ENCODE measurements at places on chromosomes 12 and 14.

- no peak for DNase-seq
Observed at GRCh38 chr12:38445040-38445439, 128.5 kb downstream of the ALG10B start.

- DNase-seq: no peak
Observed at GRCh38 chr12:25266497-25266896, 15.8 kb upstream of the KRAS start.

- DNase-seq: no peak
Observed at GRCh38 chr12:5060958-5061357, 17.3 kb downstream of the KCNA5 start.

- no peak for DNase-seq
Observed at GRCh38 chr14:105043641-105044040, 21.6 kb downstream of the GPR132 start.

- DNase-seq: no peak
Observed at GRCh38 chr12:65464930-65465329, 186.4 kb downstream of the MSRB3 start.

- DNase-seq: no peak
Observed at GRCh38 chr12:10234562-10234961, 21.9 kb downstream of the GABARAPL1 start.

DNA sequence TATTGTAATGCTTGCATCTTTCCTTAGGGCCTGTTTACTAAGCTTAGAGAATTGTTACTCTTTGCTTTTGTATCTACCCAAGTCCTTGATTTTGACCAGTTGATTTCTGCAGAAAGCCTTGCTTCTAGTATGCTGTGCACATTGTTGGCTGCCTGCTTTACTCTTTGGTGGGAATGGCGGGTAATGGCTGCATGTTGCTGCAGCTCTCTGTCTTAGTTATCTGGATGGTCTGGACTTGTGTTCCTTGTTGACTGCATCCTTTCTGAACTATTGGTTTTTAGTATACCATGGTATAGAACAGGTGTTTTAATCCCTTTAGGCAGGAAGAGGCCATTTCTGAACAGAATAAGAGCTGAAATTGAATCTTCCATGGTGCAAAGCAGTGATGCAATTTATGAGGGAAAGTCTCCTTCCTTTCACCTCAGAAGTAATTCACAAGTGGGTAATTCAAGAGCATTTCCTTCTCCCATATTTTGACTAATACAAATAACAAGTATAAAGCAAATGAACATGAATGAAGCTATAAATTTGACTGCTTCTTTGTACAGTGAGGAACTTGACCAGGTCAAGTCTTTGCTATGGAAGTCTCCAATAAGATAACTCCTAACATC is 466.4 kb downstream of the NPAS3 start:
- no peak for DNase-seq

- no peak for DNase-seq
Observed at GRCh38 chr12:18690653-18691052, 47.2 kb downstream of the PLCZ1 start.

- DNase-seq: peak; percentile 97
Observed at GRCh38 chr12:751999-752694, at the start of gene WNK1. Gene WNK1 (plus strand): TSS chr12:752579. CDS start chr12:753566, 987 bp downstream.

DNA sequence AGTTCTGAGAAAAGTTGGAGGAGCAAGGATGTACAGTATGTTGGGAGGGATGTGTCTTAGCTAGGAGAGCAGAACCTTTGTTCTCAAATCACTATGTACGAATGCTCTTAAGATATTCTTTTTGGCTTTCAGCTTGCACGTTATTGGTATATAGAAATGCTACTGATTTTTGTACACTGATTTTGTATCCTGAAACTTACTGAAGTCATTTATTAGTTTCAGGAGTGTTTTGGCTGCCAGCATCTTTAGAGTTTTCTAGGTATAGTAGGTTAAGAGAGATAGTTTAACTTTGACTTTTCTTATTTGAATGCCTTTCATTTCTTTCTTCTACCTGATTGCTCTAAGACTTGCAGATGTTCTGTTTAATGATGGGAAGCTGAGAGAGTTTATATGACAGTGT is 442.8 kb upstream of the FBXO33 start:
- DNase-seq: no peak

GRCh38 chr12:75366629-75367028 is 24.3 kb upstream of the GLIPR1L2 start:
- DNase-seq: no peak

DNA sequence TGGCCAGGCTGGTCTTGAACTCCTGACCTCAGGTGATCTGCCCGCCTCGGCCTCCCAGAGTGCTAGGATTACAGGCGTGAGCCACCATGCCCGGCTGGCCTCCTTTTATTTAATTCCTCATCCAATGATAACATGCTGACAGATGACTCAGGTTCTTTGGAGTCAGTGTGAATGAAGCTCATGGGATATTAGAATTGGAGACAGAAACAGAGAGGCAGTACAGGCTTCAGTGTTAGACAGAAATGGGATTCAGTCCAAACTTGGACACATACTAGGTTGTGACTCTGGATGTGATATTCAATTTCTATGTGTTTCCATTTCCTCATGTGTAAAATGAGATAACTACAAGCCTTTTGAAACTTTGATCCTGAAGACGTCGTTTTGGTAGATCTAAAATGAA is 47.3 kb downstream of the PDE3A start:
- no peak for DNase-seq

- no peak for DNase-seq
Observed at GRCh38 chr14:69375182-69375581, 22.9 kb downstream of the ERH start.

GRCh38 chr12:52407918-52408317 is 1.8 kb upstream of the KRT82 start:
- DNase-seq: no peak

GRCh38 chr14:54207476-54208462 is 189.0 kb upstream of the CDKN3 start:
- DNase-seq: no peak

DNA sequence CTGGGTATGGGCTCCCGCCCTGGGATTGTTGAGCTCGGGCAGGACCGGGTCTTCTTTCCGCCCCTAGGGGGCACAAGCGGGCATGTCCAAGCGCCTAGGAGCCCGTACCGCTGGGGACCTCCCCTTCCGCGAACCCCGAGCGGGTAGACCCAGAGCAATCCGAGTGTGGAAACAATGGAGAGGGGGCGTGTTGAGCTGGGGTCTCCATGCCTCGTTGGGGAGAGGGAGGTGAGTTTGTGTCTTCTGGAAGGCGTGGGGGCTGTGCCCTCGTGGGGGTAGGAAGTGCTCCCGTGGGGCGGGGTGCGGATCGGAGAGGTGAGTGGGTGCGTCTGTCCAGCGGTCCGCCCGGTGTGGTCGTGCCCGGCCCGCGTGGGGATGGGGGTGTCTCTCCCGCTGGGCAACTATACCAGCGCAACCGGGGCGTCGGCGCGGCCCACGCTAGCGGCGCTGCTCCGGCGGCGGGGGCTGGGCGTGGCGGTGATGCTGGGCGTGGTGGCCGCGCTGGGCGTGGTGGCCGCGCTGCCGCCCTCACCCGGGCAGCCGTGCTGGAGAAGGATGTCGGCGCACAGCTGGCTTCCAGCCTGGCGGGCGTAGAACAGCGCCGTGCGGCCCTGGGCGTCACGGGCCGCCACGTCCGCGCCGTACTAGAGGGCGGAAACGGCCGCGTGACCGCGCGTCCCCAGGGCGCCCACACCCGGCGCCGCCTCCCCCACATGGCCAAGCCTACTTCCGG is 12.2 kb downstream of the AGAP2 start:
- DNase-seq: no peak

- DNase-seq: no peak
Observed at GRCh38 chr12:68175557-68176061, 16.1 kb upstream of the IFNG start.

GRCh38 chr12:89156862-89157262 is 195.4 kb downstream of the DUSP6 start:
- no peak for DNase-seq

DNA sequence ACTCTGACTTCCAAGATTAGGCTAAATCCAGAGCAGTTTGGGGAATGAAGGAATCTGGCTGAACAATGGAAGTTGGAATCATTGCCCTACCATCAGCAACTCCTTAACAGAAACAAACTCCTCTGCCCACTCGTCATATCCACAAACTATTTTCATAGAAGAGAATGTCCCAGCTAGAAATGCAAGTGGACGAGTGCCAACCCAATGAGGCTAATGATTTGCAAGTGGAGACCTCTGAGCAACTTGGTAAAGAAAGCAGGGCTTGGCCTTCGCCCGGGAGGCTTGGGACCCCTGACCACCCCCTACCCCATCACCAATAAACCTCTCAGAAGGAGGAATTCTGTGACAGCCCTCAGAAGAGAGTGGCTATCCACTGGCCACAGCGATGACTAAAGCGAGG is 40.0 kb upstream of the DDX11 start:
- no peak for DNase-seq

GRCh38 chr12:120579179-120579578 is 2.0 kb downstream of the POP5 start:
- no peak for DNase-seq

DNA sequence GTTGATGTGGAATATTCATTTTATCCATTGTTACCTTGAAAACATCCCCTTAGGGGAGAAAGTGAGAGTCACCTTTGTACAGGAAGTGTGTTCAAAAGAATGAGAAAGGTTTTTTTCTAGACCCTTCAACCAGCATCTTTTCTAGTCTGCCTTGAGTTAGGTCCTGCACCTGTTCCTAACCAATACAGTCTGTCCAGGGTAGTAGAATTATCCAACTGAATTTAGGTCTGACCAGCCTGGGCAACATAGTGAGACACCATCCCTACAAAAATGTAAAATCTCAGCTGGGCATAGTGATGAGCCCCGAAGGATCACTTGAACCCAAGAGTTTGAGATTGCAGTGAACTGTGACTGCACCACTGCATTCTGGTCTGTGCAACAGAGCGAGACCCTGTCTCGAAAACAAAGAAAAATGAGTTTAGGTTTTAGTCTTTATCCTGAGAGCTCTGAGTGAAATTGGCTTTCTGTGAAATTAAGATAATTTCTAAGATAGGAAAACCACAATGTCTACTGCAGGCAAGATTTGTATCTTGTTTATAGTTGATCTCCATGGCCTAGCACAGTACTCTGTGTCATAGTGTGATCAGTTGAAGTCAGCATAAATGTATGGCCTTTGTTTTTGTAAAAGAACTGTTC is 25.2 kb downstream of the ARHGAP5 start:
- DNase-seq: no peak

- DNase-seq: no peak
Observed at GRCh38 chr14:20116748-20117147, 6.2 kb downstream of the OR4K17 start.

- DNase-seq: no peak
Observed at GRCh38 chr12:85653731-85654455, 182.3 kb downstream of the RASSF9 start.

DNA sequence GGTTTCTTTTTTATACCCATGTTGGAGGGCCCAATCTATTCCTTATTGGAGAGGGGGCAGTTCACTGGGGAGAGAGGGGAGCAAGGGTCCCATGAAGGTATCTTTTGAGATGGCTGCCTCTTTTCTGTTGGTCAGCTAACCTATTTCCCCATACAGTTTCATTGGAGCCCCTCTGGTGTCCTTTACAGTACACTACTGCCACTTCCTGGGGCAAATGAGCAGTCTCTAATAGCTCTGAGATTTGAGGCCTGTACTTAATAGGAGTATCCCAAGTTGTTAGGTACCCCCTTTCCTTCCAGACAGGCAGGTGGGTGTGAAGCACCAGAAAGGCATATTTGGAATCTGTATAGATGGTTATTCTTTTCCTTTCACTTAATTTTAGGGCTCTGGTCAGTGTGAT is 41.3 kb upstream of the RNU6-8 start:
- no peak for DNase-seq

GRCh38 chr12:50234347-50234746 is 49.0 kb downstream of the LIMA1 start:
- DNase-seq: no peak

GRCh38 chr12:51906430-51907082 is 748 bp upstream of the ACVRL1 start:
- DNase-seq: no peak

DNA sequence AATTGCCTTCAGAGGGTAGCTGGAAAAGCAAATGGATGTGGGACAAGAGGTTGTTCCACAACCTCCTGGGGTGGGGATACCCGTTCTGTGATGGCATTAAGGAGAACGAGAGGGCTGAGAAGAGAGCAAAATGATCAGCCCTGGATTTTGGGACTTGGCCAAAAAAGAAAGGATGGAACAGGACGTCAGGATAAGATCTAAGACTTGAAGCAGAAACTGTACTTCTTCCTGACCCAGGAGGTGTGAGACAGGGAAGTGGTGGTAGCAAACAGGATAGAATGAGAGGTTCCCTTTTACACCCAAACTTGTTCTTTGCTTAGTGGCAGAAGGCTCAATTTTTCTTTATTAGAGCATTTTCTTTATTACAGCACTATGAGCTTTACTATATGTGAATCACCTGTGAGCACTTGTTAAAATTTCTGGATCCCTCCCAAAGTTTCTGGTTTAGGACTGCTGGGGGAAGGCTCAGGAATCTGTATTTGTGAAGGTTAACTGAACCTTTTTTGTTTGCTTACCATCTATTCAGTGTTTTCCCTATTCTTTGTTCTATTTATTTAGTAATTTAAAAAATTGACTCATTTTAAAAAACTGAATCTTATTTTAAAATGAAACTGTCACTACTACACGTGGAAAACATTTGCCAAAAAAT is 59.2 kb downstream of the ERC1 start:
- no peak for DNase-seq

DNA sequence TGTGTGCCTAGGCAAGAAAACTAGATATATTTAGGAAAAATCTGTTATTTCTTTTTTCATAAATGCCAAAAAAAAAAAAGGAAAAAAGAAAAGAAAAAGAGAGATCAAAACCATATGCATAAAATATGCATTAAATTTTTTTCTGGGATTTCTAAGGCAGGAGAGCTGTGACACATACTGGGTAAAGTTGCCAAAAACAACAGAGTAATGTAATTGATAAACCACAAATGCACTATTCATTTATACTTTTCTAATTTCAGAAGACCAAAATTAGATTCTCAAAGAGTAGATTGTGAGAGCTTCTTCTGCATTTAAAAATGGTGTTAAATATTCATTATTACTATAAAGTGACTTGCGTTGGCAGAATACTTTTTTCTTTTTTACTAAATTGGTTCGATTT is 673.8 kb upstream of the MGAT4C start:
- no peak for DNase-seq

- DNase-seq: no peak
Observed at GRCh38 chr12:106245767-106246166, 2.1 kb downstream of the CKAP4 start.

DNA sequence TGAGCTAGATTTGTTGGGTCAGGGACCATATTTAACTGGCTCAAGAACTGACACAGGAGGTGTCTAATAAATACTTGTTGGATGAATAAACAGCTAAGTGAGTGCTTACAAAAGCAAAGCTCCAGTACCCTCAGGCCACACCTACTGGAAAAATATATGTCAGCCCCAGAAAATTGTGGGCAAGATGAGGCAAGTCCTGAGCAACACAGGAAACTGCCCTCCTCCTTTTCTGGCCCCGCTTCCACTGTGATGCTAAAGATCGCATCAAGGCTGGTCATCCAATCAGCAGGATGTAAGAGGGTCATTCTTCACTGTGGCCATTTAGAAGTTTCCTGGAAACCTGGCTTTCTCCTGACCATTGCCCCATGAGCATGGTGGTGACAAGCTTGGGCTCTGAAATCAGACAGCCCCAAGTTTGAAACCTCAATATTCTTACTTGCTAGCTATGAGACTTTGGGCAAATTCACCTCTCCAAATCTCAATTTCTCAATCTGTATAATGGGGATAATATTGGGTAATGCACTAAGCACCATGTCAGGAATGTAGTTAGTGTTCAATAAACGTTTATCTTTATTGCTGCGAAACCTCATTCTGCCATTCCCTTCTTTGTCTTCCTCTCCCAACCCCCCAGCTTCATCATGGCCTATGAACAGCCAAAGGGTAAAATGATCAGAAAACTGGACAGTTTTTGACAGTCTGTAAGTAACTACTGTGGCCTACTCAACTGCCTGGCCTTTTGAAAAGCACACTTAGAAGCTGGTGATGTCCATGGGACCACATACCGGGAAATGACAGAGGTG is 139.3 kb upstream of the PZP start:
- no peak for DNase-seq

All from stimulated activated CD4-positive, alpha-beta T cell treated with anti-CD3 and anti-CD28 coated beads, TNF-alpha, amount 100 ng/mL, for 48 hours (primary cell).